Stimulated activated CD4-positive, alpha-beta T cell treated with anti-CD3 and anti-CD28 coated beads, Interleukin-2, amount 100 ng/mL, for 48 hours (primary cell): ENCODE measurements at places on chromosomes 2 and 18.

DNA sequence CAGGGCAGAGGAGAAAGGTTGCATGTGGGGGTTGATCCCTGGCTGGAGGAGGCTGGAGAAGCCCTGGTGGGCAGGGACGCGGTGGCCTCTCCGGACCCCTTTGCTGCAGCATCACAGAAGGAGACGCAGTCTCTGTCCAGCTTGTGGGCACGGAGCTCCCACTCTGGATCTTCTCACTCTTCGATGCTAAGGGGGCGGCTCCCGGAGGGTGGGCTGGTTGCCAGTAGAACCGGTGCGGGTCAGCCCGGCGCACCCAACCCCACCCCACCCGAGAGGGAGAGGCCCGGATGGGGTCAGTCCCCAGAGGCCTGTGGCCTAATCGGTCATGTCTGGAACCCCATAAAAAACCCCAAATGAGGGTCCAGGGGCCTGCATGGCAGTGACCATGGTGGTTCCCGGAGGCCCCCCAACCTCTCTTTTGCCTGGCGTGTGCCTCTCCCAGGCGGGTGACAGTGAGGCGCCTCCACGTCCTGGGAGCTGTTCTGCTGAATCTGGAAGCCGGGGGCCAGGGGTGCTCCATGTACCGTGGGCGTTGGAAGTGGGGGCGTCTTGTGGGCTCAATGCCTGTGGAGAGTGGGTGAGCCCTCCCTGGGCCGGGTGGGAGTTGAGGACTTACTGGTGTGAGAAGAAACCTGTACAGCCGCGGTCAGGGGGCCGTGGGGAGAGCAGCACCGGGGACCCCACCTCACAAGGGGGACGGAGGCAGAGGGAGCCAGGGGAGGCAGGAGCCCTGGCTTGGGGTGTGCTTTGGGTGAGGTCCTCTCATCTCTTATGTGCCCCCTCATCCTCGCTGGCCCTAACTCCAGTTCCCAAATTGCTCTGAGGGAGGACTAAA lies 79.6 kb downstream of the RTP5 start:
- no peak for DNase-seq

DNA sequence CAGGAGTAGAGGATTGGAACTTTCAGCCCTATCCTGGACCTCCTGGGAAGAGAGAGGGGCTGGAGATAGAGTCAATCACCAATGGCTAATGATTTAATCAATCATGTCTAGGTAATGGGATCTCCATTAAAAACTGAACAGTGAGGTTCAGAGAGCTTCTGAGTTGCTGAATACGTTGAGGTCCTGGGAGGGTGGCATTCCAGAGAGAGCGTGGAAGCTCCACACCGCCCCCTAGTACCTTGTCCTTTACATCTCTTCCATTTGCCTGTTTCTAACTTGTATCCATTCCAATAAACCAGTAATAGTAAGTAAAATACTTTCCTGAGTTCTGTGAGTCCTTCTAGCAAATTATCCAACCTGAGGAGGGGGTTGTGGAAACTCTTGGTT lies 101.7 kb downstream of the B3GNT2 start:
- no peak for DNase-seq

GRCh38 chr18:45295388-45295787 lies 319.9 kb upstream of the SLC14A2 start:
- no peak for DNase-seq

- no peak for DNase-seq
Observed at GRCh38 chr2:51011254-51011653, 20.7 kb downstream of the NRXN1 start.

DNA sequence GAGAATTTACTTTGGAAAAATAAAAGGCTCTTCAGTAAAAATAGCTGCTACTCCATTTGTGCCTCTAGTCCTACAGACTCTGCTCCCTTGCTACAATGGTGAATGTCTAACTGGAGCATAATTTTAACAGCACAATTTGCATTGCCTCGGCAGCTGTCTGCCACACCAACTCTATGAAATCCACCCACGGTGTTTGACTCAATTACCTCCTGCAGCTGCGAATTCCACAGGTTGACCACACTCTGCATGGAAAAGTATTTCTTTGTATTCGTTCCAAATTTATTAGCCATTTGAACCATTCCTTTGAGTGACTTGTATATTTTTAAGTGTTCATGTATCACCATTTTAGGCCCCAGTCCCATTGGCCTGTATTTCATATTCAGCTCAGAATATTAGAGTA lies 182.1 kb upstream of the CCDC68 start:
- DNase-seq = no peak

DNA sequence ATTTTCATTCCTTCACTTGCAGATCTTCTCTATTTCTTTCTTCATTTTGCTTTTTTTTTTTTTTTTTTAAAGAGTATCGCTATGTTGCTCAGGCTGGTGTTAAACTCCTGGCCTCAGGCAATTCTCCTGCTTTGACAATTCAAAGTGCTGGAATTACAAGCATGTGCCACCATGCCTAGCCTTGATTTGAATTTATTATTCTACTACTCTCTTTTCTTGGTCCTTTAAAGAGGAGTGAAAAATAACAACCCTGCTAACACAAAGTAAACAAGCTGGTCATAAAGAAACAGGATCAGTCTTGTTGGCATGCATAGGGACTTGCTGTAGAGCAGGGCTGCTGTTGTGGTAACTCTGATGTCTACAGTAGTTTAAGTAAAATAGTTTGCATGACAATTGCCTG lies 1615.3 kb upstream of the ZEB2 start:
- no peak for DNase-seq

DNA sequence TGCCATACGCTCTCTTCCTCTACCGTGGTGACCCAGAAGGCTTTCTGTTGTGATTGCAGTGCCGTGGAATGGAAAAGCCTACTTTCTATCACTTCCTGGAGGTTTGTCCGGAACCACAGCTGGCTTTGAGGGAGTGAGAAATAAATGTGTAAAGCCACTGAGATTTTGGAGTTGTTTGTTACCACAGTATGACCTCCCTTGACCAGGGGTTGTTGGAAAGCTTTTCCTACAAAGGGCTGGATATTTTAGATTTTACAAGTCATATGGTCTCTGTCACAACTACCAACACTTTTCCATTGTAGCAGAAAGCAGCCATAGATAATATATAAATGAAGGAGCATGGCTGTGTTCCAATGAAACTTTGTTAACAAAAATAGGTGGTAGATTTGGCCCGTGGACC lies 70.3 kb downstream of the VAPA start:
- no peak for DNase-seq

DNA sequence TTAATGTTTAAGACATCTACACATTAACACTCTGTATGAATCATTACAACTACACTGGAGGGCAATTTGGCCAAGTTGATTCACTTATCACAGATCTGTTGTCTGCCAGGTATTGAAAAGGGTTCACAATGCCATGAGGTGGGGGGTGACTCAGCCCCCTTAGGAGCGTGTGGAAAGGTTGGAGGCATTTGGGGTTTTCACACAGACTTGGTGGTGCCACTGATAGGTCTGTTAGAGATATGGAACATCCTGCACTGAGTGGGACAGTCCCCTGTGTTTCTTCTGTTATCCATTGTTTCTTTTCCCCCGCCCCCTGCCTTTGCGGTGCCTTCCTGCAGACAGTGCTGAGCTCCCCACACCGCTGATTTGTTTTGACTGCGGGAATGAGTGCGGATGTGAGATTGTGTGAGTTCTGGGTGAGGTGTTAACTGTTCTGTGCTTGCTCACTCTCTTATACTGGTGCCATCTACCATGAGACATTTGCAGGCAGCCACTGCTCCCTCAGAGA lies 9.3 kb upstream of the TSN start:
- DNase-seq = no peak

GRCh38 chr2:241540771-241541561 lies 17.6 kb upstream of the BOK start:
- peak; percentile 78 for DNase-seq

- DNase-seq = no peak
Observed at GRCh38 chr2:15687720-15688119, 96.1 kb downstream of the DDX1 start.

- DNase-seq = no peak
Observed at GRCh38 chr18:51649796-51650195, 452.3 kb upstream of the MEX3C start.

DNA sequence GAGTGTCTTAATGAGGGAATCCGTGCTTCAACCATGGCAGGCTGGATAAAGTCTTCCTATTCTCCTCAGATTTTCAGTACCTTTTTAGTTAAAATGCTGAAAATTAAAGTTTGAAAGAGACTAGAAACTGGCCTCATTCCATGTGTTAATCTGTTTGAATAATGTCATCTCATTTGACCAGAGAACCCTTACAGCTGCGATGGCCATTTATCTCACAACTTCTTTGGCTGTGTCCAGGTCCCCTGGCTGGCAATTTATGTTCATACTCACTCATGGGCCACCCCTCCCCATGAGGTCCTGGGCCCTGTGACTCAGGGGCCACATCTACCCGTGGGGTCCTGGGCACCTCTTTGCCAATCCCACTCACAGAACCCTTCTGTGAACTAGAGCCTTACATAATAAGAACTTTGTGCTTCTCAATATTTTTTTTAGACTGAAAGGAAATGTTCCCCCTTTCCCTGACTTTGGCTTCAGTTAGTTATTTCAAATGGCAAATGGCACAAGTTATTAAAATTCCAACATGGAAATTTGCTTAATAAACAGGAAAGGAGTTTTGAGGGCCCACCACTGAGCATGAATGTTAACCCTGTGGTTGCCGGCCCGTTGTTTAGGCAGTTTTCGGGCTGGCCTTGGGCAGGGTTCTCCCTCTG lies 134.6 kb downstream of the UXS1 start:
- no peak for DNase-seq

DNA sequence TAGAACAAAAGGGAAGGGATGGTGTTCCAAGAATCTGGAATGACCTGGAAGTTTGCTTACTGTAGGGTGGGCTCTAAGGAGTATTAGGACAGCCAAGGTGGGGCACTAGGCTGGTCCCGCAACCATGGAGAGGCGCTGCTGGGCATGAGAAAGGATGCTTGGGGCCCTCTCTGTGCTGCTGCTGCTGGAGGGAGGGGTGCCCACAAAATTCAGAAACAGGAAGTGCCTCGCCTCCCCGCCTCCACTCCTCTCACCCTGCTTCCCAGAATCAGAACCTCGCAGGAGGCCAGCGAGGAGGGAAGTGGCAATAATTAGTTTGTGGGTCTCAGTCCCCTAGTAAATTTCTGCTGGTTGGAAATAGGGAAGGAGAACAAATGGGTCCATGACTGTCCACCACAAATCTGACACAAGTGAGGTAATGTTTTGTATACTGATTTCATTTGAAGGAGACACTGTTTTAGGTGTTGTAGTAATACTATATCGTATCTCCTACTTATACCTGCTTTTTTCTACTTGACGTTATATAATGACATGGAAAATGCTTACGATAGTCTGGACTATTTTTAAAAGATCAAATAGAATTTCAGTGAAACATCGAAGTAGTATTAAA lies 7.9 kb upstream of the PDCL3 start:
- peak; percentile 36 for DNase-seq

GRCh38 chr2:130241041-130241707 lies 42.9 kb upstream of the TUBA3E start:
- no peak for DNase-seq

DNA sequence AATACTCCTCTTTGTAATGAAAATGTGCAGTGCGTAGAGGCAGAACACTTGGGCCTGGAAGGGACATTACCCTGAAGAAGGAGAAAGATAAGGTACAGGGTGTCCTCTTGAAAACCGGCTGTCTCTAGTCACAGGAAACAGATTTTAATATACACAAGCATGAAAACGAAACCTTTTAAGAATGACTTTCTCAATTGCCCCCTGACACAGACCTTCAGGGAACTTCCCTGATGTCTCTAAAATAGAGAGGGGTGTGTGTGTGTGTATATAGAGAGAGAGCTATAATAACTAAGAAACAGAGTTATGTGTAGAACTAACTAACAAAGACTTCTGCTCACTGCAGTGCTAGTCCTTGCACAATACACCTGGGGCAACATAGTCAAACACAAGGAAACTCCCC lies 780.0 kb downstream of the CNTNAP5 start:
- no peak for DNase-seq

- DNase-seq = no peak
Observed at GRCh38 chr2:150247481-150247880, 240.0 kb downstream of the RND3 start.

- no peak for DNase-seq
Observed at GRCh38 chr18:22063672-22064071, 105.7 kb upstream of the GATA6 start.

- DNase-seq = no peak
Observed at GRCh38 chr2:176613323-176613987, 344.2 kb downstream of the MTX2 start.

DNA sequence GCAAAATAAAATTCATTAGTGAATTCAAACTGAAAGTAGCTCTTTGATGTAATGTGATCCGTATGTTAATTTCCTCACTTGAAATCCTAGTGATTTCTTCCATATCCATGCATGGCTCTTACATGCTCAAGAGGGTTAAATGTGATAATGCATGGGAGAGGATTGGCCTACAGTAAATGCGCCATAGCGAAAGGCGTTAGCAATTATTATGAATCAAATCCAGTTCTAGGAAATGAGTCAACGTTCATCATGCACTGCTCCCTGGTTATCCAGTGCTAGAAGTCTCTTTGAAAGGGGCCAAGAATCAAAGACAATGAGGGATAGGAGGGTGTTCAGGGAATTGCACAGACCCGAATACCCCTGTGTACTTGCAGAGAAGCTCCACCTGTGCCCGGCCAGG lies 101.4 kb upstream of the RASGRP3 start:
- no peak for DNase-seq

- DNase-seq = no peak
Observed at GRCh38 chr2:155218945-155219344, 520.5 kb downstream of the KCNJ3 start.

DNA sequence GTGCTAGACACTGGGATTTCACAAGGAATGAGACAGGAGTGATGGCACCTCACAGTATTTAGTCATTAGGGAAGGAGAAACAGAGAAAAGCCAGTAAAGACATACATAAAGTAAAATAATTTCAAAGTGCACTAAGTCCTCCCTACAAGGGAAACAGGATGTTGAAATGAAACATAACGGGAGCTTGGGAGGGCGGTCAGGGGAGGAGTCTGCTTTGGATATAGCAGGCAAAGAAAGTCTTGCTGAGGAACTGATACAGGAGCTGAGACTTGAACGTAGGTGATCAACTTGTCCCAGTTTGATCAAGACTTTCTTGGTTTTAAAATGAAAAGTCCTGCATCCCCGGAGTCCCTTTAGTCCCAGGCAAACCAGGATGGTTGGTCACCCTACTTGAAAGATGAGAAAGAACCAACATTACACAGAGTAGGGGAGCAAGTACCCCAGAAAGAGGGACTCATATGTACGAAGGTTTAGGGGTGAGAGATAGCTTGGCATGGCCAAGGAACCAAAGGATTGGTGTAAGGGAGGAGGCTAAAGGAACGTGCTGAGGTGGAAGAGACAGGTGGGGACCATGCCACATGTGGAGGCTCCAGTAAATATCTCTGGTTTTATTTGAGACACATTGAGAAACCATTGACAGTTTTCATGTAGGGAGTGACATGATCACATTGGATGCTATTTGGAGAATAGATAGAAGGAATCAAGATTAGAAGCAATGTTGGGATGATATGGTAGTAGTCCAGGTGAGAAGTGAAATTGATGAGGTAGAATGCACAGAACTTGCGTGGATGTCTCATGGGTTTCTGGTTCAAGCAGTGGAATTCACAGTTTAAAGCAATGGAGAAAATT lies 28.4 kb downstream of the FBXO48 start:
- DNase-seq = no peak

- DNase-seq = no peak
Observed at GRCh38 chr2:104025295-104025694, 828.6 kb upstream of the POU3F3 start.
